ENCODE measurements at places on chromosomes 12 and 14.
A peak's percentile ranks its signal among the peaks of the same experiment; 100 is the strongest.

- peak; percentile 14 for DNase-seq
These were observed 50.7 kb upstream of the PTPRR start for GRCh38 chr12:70971001-70971794.

GRCh38 chr12:122593910-122594309, 66.9 kb downstream of the KNTC1 start:
- no peak for DNase-seq

DNA sequence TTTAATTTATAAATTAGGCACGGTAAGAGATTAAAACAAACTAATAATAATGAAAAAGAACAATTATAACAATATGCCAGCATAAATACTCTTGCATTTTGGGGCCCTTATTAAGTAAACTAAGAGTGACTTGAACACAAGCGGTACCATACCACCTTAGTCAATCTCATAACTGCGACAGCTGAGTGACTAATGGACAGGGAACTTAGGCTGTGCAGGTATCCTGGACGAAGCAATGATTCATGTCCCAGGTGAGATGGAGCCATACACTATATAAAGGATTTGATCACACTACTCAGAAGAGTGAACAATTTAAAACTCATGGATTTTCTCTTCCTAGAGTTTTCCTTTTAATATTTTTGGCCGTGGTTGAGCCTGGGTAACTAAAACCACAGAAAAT, 4.3 kb downstream of the KLRC4 start:
- DNase-seq, result no peak

DNA sequence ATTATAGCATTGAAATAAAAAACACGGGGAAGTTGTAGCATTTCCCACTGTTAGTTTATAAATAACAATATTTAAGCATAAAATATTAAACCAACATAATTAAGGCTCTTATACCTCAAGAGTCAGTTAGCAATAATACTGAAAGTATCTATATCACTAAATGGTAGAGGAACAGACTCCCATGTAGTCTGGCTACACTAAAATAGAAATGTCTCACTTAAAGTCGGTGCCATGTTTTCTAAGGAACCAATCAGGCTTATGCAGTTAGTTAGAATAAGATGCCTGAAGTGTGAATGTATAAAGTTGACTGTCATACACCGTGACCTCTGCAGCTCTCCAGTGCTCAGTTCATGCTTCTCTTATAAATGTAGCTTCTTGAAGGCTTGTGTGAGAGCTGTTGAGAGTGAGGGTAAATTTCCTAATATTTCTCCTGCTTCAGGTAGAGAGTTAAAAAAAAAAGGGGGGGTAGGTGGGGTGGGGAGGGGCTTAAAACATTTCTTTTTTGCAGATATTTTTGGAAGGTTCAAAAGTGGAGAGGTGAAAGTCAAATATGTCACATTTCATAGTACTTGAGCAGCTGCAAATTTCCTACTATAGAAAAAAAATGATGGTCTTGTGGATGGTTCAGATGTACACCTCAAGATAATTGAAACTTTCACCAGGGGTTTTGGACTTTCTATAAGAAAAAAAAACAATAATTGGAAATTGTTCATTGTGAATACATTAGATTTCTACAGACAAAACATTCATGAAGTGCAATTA, 64.5 kb downstream of the PTCSC3 start:
- DNase-seq, result no peak

DNA sequence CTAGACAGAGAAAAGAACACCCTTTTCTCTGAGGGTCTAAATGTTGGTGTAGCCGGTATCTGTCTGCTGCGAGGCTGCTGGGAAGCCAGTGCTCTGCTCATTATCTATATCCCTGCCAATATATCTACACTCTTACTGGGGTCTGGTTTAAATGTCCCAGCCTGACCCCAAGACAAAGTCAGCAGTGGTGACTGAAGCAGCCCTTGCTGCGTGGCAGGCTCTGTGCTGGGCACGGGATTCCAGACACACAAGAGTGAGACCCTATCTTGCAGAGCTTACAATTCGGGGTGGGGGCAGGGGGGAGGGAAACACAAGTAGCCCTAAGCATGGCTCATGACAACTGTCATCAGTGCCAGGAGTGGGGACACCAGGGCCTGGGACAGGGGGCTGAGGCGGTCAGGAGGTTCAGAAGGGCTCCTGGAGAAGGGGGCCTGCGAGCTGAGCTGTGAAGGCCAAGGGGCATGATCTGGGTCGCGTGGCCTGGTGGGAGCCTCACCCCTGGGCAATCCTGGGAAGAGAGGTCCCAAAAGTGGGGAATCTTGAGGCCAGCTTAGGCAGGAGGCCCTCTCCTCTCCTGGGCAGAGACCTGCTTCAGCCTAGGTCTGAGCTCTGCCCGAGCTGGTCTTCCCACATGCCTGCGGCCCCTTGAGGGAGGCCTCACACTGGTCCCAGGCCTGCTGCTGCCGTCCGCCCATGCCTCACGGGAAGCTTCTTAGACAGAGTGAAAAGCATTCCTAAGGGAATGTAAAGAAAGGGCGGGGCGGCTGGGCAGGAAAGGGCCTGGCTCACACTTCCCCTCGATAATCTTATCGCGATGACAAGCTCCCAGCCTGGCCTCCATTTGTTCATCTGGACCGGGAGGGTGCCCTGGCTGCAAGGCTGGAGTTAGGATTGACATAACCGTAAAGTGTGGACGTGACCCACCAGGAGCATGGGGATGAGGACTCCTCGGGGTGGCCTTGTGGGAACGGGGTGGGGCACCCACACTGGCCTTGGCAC, 7.3 kb upstream of the RCOR1 start:
- DNase-seq, result no peak

DNA sequence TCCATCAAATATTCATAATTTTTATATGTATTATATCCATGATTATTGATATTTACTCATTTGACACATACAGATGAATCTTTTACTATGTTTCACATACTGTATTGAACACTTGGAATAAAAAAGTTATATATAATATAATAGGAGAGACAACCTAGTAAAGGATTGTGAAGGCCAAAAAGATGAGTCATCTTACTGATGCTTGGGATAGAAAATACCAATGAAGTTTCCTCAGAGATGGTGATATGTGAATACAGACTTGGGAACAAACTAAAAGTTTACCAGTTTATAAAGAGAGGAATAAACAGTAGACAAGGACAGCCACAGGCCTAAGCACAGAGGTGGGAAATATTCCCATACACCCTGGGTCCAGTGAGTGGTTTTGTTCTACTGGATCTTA, 743.9 kb upstream of the FLRT2 start:
- no peak for DNase-seq

GRCh38 chr14:75282170-75282554, 3.5 kb downstream of the FOS start:
- no peak for DNase-seq

GRCh38 chr14:101716956-101717662, 44.4 kb upstream of the PPP2R5C start:
- no peak for DNase-seq

GRCh38 chr12:27619308-27619707, 76.9 kb upstream of the REP15 start:
- DNase-seq, result peak; percentile 16

All from Kasumi-1 (cell line).